Pulmonary artery endothelial cell (primary cell): ENCODE measurements at places on chromosomes 12 and 14. TPM values are rescaled to one million over a fixed set of nuclear protein-coding genes. Genes with fewer than 3 reads are reported as not detected.
A peak's percentile ranks its signal among the peaks of the same experiment; 100 is the strongest.

GRCh38 chr12:12338527-12339168 is 11.4 kb downstream of the MANSC1 start:
- DNase-seq: peak; percentile 71

GRCh38 chr14:96122496-96122895 is 82.1 kb upstream of the BDKRB2 start:
- no peak for DNase-seq

The MYH6 gene
- not detected in 2 replicates for total RNA-seq

GRCh38 chr14:100836941-100837804 is 11.3 kb downstream of the MEG3 start:
- DNase-seq: no peak

GRCh38 chr12:62971769-62972525 is 37.0 kb upstream of the PPM1H start:
- DNase-seq: no peak

DNA sequence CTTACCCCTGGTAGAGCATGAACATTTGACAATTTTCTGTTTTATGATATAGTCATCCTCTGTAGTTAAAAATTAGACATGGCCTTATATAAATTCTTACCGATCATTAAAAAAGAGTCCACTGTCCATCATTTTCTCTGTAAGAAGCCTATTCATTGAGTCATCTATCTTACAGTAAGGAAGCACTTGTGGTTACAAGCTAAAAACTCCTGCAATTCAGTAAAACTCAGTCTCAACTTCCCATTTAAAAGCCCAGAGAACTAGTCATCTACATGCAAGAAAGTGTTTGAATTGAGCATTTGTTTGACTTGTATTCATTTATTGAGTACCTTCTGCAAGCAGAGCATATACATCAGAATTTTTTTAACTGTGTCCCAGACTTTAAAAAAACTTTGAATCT is 63.3 kb downstream of the GTF2A1 start:
- no peak for DNase-seq

- DNase-seq: no peak
Measured at GRCh38 chr12:80352474-80352873, 91.6 kb upstream of the PTPRQ start.

DNA sequence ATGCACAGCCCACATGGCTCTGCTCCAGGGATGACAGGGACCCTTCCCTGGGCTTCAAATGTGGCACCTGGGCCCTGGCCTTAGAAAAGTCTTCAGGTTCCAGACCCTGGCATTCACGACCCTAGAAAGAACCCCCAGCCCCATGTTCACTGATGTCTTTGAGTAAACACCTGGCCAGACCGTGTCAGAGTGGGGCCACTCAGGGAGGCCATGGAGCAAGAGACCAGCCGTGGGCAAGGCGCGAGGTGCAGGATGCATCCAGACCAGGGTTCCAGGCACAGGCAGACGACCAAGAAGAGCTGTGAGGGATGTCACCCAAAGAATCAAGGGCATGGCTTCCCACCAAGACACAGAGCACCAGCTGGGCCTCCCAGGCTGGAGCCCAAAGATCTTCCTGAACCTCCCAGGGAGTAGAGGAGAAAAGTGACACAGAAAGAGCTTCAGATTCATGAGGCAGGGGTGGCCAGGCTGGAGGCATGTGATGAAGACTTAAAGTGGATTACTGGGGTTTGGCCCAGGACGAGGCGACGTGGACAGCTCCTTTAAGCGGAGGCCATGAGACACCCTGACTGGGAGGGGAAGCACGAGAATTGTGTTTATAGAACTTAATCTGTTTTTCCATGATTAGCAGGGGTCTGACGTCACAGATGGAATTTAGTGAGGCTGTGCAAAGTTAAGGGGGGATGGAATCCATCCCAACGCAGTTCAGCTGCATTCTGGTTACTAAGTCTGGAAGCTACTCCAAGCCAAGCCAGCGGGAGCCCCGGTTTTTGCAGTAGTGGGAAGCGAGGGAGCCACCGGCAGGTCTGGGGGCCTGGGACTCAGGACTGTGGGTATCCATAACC is 61.6 kb downstream of the ARL6IP4 start:
- DNase-seq: no peak

The TDRD9 gene
- total RNA-seq: 0.92 TPM in 2 replicates

The FIGNL2 gene
- 0.18 and 0.53 TPM in 2 replicates for total RNA-seq

DNA sequence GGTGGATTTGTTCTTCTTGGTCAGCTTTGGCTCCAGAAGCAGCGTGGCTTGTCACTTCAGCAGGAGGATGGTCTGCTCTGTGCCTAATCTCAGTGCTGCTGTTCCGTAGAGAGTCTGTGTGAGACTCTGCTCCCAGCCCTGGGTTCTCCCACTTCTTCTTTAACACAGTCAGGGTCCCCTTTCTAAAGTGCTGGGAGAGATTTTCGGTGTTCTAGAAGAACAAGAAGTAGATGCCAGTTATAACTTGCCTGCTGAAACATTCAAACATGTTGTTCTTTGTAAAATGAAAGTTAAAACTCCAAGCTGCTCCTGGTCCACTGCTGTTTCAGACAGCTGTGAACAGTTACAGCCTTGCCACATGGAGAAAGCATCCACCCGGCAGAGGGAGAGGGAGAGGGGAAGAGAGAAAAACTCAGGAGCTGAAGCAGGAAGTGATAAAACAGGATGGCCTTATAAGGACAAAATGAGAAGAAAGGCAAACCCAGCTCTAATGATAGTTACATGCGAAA is 55.2 kb upstream of the CERS5 start:
- DNase-seq: no peak

DNA sequence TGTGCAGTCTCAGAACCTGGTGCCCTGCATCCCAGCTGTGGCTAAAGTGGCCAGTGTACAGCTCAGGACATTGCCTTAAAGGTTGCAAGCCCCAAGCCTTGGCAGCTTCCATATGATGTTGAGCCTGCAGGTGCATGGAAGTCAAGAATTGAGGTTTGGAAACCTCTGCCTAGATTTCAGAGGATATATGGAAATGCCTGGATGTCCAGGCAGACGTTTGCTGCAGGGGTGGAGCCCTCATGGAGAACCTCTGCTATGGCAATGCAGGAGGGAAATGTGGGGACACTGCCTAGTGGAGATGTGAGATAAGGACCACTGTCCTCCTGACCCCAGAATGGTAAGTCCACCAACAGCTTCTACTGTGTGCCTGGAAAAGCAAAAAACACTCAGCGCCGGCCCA is 17.9 kb upstream of the CNIH1 start:
- DNase-seq: no peak

GRCh38 chr12:52070185-52070925 is 577 bp downstream of the ATG101 start:
- no peak for DNase-seq

DNA sequence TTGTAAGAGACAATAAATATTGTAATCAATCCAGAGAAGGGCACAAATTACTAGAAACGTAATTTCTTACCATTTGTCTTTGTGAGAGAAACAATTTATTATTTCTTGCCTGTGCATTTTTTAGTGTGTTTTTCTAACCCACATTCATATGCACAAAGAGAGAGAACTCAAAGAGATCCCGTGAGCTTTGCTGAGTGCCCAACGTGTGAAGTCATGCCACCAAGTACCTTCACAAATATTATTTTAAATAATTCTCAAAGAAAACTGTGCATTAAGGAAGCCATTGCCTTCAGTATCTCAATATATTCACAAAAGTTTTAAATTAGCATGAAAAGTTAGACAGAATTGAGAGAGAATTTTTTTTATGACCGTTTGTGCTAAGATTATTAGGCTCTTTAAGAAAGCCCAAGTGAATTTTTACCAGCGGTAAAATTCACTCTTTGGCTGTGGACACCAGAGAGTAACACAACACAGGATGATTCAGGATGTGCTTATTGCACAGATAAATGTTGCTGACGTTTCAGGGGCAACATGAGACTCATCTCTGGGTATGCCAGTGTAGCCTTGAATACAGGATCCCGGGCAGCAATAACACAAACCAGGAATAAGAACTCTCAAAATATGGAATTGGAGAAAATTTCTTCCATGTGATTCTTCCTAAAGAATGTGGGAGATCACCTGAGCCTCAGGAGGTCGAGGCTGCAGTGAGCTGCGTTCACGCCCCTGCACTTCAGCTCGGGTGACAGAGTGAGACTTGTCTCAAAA is 2.9 kb downstream of the ARHGDIB start:
- no peak for DNase-seq

The PPTC7 gene
- total RNA-seq: 13.1 and 13.3 TPM in 2 replicates

DNA sequence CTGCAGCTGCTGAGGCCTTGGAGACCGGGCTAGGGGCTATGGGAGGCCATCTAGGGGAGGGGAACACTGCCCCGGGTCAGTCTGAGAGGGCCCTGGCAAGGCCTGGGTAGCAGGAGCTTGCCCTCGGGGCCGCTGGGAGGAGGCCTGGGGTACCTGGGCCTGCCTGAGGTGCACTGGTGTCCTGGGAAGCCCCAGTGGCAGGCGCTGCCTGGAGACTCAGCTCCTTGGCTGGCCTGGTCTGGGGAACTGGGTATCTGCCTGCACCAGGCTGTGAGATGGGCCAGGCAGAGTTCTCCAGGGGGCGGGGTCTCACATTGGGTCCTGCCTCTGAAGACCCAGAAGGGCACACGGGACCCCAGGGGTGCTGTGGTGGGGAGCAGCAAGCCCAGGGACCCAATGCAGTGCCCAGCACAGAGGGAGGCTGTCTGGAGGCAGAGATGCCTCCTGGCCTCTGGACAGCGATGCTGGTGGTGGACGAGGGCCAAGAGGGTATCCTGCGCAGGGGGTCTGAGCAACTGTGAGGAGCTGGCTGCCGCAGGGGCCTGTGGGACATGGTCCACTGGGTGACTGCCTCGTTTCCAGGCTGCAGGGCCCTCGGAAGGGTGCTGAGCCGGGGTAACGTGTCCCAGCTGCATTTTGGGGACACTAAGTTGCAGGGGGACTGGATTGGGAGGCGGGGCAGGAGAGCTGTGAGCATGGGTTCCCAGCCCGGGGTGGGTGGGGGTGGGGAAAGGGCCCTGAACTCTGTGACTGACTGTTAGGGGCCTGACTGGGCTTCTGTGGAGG is 7.4 kb upstream of the MTA1 start:
- DNase-seq: no peak

DNA sequence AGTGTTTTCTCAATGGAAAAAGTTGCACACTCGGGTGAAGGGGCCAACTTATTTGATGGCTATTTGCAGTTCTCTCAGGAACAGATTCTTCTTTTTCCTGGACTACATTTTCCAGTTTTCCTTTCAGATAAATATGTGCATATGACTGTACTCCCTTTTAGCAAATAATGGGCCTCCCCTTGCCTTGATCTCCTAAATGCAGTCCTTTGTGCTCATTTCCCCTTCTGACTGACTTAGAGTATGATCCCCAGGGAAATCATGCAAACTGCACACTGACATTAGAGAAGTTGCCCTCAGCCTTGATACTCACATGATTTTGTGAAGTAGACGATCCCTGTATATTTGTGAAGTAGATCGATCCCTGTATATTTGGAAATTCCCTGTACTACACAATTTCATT is 492.9 kb upstream of the NOVA1 start:
- no peak for DNase-seq

DNA sequence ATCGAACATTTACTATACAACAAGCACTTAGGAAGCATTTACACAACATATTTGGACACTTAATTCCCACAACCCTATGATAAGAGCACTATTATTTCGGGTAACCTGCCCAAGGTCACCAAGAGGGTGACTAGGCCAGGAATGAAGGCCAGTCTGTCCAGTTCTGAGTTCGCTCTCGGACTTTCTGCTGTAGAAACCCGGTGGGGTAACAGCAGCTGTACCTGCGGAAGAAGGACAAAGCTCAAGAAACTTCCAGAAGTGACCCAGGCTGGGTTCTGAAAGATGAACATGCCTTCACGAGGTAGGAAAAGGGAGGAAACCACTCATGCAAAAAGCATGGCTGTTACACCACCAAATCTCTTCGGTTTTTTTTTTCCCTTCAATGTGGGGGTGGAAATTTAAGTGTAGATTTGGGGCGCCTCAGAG is 10.8 kb downstream of the PLA2G1B start:
- no peak for DNase-seq

- no peak for DNase-seq
Measured at GRCh38 chr12:54039417-54040147, 6.7 kb downstream of the HOXC5 start.

The RASAL1 gene
- total RNA-seq: not detected in 2 replicates

- no peak for DNase-seq
Measured at GRCh38 chr14:30569216-30569902, 10.4 kb downstream of the G2E3 start.

- no peak for DNase-seq
Measured at GRCh38 chr14:103597623-103598377, 31.2 kb upstream of the KLC1 start.

The CPNE6 gene
- not detected in 2 replicates for total RNA-seq

- DNase-seq: no peak
Measured at GRCh38 chr12:46785382-46785781, 40.4 kb downstream of the SLC38A4 start.

The KLHDC1 gene
- 1.2 and 2.0 TPM in 2 replicates for total RNA-seq

The CRIP2 gene
- total RNA-seq: 166 and 183 TPM in 2 replicates

The EML5 gene
- total RNA-seq: under 0.01 and 0.14 TPM in 2 replicates

GRCh38 chr12:32332446-32332845 is 66.9 kb upstream of the FGD4 start:
- DNase-seq: peak; percentile 55

The FBLN5 gene
- total RNA-seq: 0.74 and 2.5 TPM in 2 replicates

- no peak for DNase-seq
Measured at GRCh38 chr12:53224897-53225634, 6.9 kb downstream of the RARG start.

DNA sequence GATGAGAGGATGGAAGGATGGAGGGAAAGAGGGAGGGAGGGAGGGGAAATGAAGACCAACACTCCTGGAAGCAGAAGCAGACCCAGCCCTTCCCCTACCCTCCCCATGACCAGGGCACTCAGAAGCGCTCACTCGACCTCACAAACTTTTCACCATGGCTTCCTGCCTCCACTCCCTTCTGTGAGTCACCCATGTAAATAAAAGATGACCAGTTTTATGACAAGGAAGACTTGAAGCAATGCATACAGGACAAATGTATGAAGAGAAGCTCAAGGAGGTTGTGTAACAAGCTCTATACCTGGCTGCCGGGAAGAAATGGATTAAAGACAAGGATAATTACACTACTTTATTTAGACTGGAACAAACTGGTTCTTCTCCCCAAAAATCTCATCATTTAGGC is 63.8 kb downstream of the CDC42BPB start:
- no peak for DNase-seq

- DNase-seq: no peak
Measured at GRCh38 chr14:60859525-60859924, 121.4 kb downstream of the TRMT5 start.

DNA sequence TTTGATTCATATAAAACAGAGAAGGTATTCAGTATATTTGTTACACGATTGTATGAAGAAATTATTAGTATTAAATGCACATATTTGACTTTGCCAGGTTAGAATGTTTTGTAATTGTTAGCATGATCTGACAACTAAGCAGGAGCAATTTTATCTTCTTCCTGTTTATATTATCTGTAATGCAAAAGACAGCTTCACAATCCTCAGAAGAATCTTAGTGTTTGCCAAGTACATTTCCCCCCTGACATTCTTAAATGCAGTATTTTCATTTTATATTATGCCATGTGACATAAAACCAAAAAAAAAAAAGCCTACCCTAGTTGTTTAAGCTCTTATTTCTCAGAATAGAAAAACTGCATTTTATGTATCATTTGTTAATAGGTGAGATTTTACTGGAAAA is 469.4 kb downstream of the FOXG1 start:
- no peak for DNase-seq
